ENCODE measurements at places on chromosomes 4 and X.

DNA sequence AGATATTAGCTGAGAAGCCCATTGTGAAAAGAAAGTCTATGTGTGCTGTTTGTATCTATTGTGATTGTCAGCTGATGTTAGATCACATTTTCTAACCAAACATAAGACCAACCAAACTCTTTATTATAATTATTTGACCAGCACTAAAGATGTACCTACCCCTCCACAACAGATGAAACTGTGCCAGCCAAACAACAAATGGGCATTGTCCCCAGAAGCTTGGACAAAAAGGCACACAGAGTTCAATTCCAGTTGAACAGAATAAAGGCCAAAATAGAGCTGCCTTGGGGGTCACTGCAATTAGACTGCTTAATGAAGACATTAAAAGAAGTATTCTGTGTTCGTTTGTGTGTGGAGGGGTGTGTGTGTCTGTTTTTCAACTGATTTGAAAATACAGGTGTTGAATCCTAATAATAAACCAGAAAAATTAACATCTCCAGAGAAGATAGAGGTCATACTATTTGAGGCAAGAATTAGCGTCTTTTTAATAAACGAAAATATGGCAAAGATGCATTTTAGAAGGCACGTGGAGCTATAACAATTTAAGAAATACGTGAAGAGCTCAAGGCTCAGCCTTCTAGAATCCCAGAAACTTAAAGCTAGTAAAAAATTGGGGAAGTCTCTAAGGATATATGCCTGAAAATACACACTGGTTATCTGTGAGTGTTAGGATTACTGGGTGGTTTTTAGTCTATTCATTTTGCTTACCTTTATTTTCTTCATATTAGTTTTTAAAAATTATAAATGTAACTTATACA lies 2.2 kb downstream of the SPP1 start:
- DNase-seq: no peak

GRCh38 chrX:107935664-107936433 lies 46.3 kb downstream of the TEX13B start:
- DNase-seq: no peak

GRCh38 chr4:105122350-105122749 lies 24.3 kb upstream of the TET2 start:
- DNase-seq: no peak

GRCh38 chr4:11565899-11566298 lies 137.2 kb upstream of the HS3ST1 start:
- no peak for DNase-seq

GRCh38 chrX:51332188-51332942 lies at the start of gene NUDT10:
NUDT10 (plus strand) TSS chrX:51332822; CDS start chrX:51332966, 144 bp downstream.
- no peak for DNase-seq

DNA sequence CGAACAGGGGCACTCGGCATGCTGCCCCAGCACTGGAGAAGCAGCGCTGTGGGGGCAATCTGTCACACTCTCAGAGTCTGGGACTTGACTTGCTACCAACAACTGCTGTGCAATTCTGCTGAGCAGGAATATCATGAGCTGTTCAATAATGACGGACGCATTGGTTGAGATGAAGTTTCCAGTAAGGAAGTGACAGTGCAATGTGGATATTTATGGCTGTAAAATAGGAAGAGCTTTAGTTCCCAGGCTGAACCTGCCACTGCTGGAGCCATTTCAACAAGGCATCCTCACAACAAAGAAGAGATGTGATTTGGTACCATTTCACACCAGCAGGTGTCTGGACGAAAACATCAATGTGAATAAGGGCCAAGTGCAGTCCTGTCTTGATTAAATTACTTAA lies 24.2 kb downstream of the CHST7 start:
- DNase-seq: no peak

GRCh38 chrX:71067712-71068043 lies 456 bp downstream of the SNX12 start:
- DNase-seq: no peak

DNA sequence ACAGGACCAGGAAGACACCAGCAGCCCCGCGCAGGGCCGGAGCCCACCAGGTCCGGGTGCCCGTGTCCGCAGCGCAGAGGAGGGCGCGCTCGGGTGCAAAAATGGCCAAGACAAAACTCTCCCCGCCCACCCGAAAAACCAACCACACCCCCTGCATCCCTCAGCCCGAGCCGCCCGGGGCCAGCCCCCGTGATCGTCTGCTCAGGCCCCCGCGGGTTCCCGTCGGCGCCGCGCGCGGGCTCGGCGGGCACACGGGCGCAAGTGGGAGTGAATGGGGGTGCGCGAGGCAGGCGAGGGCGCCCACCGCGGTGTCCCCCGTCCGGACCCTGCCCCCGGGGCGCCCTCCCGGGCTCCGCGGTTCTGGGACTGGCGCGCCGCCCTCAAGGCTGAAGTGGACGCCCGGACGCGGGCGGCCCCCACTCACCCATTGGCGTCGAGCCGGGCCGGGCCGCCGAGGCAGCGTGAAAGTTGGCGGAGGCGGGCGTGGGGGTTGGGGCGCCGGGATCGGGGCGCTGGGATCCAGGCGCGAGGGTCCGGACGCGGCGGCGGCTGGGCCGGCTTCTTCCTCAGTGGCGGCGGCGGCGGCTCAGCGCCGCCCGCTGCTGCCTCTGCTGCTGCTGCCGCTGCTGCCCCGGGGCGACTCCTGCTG lies 393 bp downstream of the SH3KBP1 start:
- peak; percentile 24 for DNase-seq

DNA sequence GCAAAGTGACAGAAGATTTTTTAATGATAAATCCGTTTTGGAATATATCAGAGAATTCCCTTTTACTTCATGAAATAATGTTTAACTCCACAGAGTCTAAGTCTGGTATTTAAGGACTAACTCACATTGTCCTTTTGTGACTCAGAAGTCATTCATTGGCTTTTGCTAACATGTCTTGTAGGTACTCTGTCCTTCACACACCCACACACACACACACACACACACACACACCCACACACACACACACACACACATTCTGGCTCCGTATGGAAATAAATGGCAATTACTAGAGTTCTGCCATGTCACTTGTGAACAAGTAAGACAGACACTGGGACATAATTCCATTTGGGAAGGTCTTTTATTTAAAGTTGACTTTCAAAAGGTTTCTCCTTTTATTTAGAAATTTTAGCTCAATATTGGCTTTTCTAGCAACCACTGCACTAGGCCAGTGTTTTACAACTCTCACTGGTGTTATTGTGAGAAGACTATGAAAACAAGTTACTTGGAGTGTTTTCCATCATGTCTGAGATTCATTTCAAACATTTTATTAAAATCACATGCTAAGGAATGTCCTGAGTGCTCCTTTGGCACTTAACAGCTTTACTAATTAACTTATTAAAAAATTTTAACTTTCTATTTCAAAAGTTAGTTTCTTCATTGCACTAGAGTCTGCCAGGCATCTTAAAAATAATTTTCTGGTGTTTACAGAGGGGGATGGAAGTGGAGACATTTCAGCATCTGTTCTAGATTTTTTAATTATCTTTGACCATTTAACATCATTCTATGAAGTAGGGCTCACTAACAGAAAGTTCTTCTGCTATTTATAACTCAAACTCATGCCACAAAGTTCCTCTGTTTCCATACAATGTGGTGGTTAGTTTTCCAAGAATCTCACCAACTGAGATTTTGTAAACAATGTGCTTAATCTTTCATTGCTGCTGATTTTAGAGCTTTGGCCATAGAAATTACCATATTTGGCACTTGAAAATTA lies 240.3 kb upstream of the GPC4 start:
- DNase-seq: peak; percentile 51

DNA sequence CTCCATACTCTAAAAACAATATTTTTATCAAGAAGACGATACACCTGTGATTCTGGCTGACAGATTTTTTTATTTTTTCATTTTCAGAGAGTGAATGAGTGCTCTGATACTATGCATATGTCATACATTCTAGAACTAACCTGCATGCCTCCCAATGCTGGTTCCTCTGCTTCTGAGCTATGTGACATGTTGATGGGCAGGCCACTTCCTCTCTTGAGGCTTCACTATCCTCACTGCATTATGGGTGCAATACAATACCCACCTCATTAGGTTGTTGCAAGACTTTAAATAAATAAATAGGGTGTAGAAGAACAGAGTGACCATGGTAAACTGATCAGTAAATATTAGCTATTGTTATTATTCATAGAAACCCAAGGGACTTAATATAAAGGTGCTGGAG lies 408.3 kb downstream of the HNRNPD start:
- DNase-seq: no peak

- peak; percentile 85 for DNase-seq
These were observed at the start of gene PTPN13 for GRCh38 chr4:86593688-86594558. PTPN13 (plus strand) TSS chr4:86594315; CDS start chr4:86635257, 40,942 bp downstream.

GRCh38 chr4:6121941-6122340 lies 78.4 kb downstream of the JAKMIP1 start:
- DNase-seq: no peak

- DNase-seq: no peak
These were observed 36.7 kb upstream of the TMEM164 start for GRCh38 chrX:109966246-109966645.

- no peak for DNase-seq
These were observed 902 bp downstream of the KLHL4 start for GRCh38 chrX:87518504-87518903.

DNA sequence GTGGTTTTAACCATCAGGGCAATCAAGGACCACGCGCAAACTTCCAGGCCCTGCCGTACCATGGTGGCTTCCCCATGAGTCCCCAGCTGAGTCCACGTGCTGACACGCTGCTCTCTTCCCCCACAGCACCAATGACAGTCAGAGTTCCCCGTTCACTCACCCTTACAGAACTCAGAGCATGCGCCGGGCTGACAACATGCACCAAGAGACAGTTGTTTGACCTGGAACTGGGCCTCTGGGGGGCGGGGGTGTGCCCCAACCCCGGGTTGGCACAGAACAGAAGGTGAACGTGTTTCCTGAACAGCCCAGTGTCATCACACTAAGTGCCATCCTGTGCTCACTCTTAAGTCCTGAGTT lies 29.4 kb downstream of the IRF2 start:
- DNase-seq: peak; percentile 71

DNA sequence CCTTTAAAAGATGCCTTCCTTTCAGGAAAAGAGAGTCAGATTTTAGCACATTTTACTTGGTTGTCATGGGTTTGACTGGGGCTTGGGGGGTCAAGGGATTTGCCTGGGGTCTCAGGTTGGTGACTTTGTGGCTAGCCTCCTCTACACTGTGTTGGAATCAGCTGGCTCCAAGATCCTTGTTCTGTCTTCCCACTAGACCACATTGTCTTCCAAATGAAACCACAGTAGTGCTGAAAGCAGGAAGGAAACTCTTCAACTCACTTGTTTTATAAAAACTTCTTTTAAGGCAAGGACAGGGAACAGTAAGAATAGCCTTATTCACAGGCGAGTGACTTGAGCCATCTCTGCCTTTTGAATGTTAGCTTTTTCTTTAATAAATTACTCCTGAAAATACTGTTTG lies 37.0 kb upstream of the OTUD4 start:
- DNase-seq: no peak

DNA sequence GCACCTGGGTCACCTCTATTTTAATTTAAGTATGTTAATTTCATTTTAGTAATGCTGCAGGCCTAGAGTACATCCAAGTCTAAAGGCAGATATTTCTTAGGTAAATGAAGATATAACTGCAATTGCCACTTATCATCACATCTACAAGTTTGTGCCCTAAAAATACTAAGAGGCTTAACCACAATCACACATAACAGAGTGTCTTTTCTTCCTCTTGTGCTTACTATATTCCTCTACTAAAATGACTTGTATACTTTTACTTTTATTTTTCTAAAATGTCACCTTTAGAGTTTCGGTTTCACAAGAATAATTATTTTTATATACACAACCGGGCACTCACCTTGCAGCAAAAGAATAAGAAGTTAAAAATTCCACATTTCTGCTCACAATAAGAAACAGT lies 77.9 kb downstream of the EFHC2 start:
- DNase-seq: no peak

GRCh38 chrX:49163555-49164419 lies 1.2 kb downstream of the MAGIX start:
- DNase-seq: peak; percentile 88

GRCh38 chr4:112142182-112142581 lies 3.1 kb upstream of the FAM241A start:
- DNase-seq: no peak

DNA sequence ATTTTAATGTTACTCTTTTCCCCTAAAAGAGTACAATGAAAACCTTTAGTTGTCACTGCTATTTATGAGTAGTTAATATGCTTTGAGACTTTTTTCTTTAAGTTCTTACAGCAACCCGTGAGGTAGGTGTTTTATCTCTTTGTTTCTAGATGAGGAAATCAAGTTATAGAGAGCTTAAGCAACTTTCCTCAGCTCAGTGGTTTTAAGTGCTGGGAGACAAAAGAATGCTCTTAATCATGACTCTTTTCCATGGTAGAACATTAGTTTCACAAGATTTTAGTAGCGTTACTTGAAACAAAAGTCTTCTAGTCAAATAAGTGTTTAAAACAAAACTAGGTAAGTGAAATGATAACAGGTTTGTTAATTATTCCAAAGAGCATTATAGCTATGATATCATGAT lies 354.7 kb upstream of the PITX2 start:
- DNase-seq: no peak

GRCh38 chr4:81623434-81623833 lies 151.7 kb upstream of the RASGEF1B start:
- DNase-seq: no peak

DNA sequence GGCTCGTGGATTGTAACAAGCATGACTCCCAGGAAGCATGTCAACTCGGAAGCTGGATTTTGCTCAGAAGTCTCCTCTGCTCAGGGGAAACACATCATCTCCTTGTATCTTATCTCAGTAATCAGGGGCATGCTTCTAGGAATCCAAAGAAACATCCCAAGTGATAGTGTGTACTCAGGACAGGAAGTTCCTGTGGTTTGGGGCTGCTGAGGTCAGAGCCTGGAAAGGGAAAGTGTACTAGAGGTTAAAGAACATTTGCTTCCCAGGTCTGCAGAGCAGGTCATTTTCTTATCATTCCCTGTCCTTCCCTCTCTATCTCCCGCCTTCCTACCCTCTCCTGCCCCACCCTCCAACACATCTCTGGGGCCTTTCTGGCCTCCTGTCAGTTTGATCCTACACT lies 38.8 kb downstream of the SLC34A2 start:
- no peak for DNase-seq

- DNase-seq: no peak
These were observed 10.3 kb upstream of the PHEX start for GRCh38 chrX:22021751-22022324.

GRCh38 chr4:143357161-143357845 lies 20.6 kb downstream of the GAB1 start:
- no peak for DNase-seq

Data from inflammatory macrophage (primary cell).